ENCODE measurements at places on chromosomes 3 and 15.
A peak's percentile ranks its signal among the peaks of the same experiment; 100 is the strongest.

- DNase-seq, result no peak
These were observed 82.4 kb upstream of the PLCL2 start for GRCh38 chr3:16802389-16802788.

- DNase-seq, result no peak
These were observed 36.4 kb upstream of the COPB2 start for GRCh38 chr3:139425745-139426400.

DNA sequence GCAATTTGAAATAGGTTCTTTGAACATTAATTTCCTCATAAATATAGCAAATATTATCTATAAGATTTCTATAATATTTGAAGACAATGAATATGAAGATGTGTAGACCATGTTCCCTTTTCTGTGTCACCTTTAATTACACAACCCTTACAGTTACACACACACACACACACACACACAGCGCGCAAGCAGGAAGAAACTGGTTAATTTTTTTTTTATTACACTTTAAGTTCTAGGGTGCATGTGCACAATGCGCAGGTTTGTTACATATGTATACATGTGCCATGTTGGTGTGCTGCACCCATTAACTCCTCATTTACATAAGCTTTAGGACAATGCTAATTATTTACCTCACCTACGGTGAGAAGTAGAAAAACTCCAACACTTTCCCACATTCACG is 122.9 kb downstream of the TPRG1 start:
- DNase-seq, result no peak

GRCh38 chr15:91224755-91225380 is 124.8 kb downstream of the SV2B start:
- DNase-seq, result no peak

- peak; percentile 69 for DNase-seq
These were observed 72.0 kb upstream of the MAP4 start for GRCh38 chr3:48088056-48088748.

DNA sequence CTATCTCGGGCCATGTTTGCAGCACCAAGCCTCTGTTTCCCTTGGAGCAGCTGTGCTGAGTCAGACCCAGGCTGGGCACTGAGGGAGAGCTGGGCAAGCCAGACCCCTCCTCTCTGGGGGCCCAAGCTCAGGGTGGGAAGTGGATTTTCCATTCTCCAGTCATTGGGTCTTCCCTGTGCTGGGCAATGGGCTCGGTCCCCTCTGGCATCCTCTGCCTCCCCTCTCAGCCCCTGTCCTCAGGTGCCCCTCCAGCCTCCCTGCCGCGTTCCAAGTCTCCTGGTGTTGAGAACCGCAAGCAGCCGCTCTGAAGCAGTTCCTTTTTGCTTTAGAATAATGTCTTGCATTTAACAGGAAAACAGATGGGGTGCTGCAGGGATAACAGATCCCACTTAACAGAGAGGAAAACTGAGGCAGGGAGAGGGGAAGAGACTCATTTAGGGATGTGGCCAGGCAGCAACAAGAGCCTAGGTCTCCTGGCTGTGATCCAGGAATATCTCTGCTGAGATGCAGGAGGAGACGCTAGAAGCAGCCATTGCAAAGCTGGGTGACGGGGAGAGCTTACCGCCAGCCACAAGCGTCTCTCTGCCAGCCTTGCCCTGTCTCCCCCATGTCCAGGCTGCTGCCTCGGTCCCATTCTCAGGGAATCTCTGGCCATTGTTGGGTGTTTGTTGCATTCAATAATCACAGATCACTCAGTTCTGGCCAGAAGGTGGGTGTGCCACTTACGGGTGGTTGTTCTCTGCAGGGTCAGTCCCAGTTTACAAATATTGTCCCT is 1.2 kb downstream of the RHO start:
- DNase-seq, result no peak

- DNase-seq, result peak; percentile 90
These were observed 57.6 kb upstream of the NR2E3 start for GRCh38 chr15:71752604-71753289.

- no peak for DNase-seq
These were observed 116.5 kb downstream of the EEFSEC start for GRCh38 chr3:128269796-128270195.

DNA sequence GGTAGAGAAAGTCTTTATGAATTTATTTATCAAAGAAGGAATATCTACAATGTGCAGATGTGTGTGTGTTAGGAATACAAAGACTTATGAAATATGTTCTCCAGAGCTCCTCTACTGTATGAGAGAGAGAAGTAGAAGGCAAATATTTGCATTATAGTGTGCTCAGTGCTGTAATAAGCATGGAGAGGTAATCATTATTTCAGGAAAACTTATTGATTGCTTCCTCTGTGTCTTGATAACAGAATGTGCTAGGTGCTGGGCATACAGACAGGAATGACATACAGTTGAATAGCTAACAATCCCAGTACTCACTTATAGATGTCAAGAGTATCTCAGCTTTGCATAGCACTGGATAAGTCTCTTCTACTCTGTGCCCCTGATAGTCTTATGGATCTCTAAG is 30.2 kb downstream of the ATG7 start:
- DNase-seq, result no peak

DNA sequence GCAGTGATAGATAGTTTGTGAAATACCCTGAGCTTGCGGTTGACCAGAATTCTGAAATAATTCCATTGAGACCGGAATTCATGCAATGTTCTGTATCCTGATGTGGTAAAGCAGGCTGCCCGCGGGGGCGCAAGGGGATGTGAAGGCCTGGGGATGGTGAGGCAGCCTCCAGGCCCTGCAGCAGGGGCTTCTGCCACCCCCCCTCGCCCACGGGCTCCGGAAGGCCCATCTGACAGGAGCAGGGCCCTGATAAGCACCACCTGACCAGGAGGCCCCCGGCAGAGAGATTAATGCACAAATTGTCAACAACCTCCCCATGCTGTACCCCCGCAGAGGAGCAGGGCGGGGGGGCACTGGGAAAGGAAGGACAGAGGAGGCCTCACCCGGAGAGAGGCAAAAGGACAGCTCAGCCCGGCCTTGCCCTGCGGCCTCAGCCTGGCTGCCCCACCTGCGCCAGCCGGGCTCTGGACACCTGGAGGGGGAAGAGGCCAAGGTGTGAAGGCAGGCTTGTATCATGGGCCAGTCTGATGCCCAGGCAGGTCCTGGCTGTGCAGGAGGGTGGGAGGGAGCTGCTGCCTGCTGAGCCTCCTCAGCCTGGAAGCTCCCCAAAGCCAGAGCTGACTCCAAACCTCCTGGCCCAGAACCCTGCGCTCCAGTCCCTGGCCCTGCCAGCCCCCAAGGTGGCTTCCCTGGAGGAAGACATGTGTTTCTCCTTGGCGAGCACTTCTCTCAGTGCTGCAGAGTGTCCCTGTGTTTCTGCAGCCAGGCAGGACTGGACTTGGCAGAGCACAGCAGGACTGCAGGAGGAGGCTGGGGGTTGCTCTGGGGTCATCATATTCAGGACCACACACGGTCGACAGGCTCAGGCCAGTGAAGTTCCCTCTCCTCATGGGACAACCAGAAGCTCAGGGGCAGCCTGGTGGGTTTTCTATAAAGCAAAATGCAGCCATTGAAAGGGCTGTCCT is 46.5 kb downstream of the RPN1 start:
- no peak for DNase-seq

DNA sequence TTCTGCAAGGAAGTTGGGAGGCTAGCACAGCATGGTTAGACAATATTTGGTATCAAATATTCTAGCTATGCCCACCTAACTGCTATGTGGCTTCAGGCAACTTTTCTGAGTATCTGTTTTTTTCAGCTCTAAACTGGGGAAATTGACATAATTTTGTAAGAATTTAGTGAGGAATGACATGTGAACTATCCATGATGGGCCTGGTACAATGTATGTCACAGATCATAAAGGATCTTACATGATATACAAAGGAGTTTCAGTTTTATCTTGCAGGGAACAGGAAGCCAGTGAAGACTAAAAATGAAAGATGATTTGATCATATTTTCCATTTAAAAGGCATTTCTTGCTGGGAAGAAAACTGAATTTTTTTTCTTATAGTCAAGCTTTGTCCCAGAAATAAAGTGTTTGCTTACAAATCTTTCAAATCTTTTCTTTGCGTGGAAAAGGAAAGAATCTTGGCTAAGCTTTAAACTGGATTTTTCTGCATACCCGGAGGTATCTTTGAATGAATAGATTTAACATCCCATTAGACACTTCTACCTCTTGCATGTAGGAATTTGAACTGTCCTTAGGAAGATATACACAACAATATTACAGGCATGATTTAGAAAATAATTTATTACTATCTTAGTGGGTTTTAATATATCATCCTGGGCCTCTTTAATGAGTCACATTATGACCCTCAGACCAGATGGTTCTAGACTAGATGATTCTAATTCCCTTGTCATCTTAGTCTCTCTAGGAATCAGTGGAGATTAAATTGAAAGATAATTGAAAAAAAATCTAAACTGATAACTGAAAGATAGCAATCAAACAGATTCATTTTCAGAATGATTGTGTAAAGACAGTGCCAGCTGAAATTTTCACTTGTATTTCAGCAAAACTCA is 436.0 kb upstream of the THBS1 start:
- no peak for DNase-seq

GRCh38 chr15:67531379-67531914 is 10.5 kb downstream of the C15orf61 start:
- no peak for DNase-seq

DNA sequence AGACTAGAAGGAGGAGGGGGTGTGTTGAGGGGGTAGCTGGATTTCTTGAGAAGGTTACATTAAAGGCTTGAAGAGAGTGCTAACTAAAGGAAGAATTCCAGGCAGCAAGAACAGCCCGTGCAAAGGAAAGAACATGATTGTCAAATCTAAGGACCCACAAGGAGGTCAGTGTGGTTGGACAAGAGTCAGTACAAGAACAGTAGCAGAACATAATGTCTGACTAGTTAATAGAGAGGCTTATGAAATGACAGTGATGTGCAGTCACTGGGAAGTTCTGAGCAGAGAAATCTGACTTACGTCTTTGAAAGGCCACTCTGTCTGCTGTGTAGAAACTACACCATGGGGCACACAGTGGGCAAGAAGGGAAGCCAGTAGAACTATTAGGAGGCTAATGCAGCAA is 19.8 kb upstream of the RBMS3 start:
- DNase-seq, result no peak

DNA sequence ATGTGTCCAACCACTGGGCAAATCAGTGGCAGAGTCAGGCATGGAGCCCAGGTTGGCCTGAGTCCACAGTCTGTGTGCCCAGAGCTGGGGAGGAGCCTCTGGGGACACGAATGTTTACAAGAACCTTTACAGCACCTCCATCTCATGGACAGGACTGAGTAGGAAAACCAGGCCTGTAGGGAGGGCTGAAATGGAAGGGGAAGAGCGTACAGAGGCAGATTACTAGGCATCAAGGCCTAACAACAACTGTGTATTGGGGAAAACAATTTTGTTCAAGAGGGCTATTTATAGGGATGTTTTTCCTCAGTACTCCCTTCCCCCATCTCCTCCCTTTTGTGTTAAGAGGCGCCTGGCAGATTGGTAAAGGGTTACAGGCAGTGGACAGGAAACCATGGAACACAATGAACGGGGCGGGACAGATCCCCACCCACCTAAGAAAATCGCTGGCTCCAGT is 15.1 kb upstream of the ARHGAP31 start:
- DNase-seq, result no peak

GRCh38 chr3:138842483-138843188 is 7.9 kb upstream of the PIK3CB start:
- no peak for DNase-seq

- no peak for DNase-seq
These were observed 250.5 kb downstream of the UACA start for GRCh38 chr15:70512772-70513362.

DNA sequence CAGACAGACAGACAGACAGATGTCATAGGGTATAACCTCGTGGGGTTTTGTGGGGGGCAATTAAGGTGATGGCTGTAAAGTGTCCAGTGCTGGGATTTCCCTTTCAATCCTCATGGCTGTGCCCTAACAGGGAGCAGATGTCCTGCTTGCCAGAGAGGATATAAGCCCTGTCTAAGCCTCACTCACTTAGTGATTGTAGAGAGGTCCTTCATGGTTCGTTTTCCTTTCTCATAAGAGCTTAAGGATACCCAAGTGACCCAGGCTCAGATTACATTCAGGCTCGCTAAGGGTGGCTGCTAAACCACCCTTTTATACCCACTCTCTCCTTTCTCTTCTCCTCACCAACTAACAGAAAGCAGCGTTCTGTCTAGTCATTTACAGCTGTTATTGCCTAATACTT is 19.2 kb downstream of the LYSMD2 start:
- DNase-seq, result no peak

- DNase-seq, result no peak
These were observed 112.5 kb downstream of the RPLP1 start for GRCh38 chr15:69565066-69565655.

GRCh38 chr3:141328286-141329166 is 39.8 kb upstream of the ZBTB38 start:
- DNase-seq, result no peak

DNA sequence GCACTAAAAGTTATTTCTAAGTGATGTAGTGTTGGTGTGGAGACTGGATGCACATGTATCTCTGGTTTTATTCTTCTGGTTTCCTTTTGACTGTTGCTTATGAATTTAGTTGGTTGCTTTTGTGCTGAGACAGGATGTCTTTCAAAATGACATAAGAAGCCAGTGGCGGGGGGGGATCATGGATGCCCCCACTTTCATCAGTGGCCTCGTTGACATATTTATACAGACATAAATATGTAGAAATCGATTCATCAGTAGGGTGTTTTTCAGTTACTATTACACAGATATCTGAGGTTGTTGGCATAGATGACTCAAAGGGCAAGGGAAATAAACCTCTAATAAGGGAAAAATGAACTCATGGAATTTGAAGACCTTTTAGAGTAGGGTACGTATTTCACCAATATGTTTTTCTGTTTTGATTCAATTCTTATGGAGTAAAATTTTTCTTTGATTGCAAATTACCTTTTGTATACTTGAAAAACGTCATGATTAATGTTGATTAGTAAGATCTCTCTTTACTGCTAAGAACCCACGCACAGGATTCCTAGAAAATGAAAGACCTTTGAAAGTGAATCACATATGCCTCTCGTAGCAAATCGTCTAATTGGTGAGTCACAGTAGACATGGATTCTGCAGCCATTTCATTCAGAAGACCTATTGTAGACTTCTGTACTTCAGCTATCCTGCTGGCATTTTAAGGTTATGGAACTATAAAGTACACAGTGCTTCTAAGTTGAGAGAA is 97.4 kb upstream of the RBMS3 start:
- no peak for DNase-seq

- no peak for DNase-seq
These were observed 543.7 kb upstream of the ADAMTS9 start for GRCh38 chr3:65231544-65231943.

- no peak for DNase-seq
These were observed 8.4 kb upstream of the DHX30 start for GRCh38 chr3:47794544-47794943.

- no peak for DNase-seq
These were observed 4.0 kb upstream of the SEMA3F start for GRCh38 chr3:50150863-50151686.

Data from ascending aorta (tissue), 2 donors.